Activated T-cell treated with anti-CD3 and anti-CD28 coated beads for 24 hours (primary cell): ENCODE measurements at places on chromosomes 12 and 14.
A peak's percentile ranks its signal among the peaks of the same experiment; 100 is the strongest.

DNA sequence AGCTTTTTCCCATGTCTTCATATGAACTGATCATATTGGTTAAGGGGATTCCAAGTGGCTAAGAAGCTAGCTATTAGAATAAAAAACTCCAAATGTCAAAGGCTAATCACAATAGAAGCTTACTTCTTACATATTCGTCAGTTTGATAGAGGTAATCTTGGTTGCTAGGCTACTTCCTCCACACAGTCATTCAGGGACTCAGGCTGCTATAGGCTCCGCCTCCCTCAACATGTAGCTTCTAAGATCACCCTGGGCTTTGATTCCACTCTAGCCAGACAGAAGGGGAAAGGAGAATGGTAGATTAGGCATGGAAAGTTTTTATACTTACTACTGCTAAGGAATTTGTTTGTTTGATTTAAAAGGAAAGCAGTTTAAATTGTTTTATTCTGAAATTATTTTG, 207.9 kb downstream of the EFCAB11 start:
- no peak for DNase-seq

GRCh38 chr14:77498120-77498979, at the start of gene ISM2:
Gene ISM2 (minus strand): TSS chr14:77498816. CDS start chr14:77498793, 23 bp downstream.
- peak; percentile 28 for DNase-seq

- no peak for DNase-seq
Observed at GRCh38 chr12:90299666-90300065, 591.0 kb upstream of the ATP2B1 start.

GRCh38 chr12:46950094-46950493, 124.3 kb upstream of the SLC38A4 start:
- no peak for DNase-seq

DNA sequence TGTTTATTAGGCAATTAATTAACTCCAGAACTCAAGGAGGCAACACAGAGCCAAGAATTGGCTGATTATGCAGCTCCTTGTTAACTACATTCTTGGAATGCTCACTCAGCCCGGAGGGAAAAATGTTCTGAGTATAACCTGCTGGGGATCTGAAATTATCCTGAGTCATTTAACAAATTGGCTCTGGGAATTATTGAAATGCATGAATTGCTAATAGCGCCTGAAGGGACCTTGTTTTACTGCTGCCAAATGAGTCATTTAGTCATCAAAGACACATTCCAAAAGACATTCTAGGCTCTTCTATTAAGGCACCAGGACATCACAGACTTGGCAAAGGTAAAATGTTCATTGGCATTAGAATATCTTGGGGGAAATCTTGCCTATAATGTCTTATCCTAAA, 13.0 kb downstream of the TMEM52B start:
- DNase-seq: no peak

DNA sequence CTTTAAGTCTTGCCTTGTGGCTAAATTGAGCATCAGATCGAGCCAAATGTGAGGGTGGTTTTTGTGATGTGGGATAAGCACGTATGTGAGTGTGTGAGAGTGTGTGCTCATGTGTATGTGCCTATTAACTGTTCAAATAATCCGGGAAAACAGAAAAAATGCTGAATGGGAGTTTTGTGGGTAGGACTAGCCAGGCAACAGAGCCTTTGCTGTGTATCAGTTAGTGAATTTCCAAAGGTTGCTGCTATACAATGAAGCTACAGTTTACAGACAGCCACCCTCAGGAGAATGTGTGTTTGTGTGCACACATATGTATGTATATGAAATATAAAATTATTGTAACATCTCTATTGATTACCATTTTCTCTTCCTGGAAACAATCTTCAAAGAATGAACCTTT, 154.0 kb downstream of the SOX5 start:
- DNase-seq: no peak

DNA sequence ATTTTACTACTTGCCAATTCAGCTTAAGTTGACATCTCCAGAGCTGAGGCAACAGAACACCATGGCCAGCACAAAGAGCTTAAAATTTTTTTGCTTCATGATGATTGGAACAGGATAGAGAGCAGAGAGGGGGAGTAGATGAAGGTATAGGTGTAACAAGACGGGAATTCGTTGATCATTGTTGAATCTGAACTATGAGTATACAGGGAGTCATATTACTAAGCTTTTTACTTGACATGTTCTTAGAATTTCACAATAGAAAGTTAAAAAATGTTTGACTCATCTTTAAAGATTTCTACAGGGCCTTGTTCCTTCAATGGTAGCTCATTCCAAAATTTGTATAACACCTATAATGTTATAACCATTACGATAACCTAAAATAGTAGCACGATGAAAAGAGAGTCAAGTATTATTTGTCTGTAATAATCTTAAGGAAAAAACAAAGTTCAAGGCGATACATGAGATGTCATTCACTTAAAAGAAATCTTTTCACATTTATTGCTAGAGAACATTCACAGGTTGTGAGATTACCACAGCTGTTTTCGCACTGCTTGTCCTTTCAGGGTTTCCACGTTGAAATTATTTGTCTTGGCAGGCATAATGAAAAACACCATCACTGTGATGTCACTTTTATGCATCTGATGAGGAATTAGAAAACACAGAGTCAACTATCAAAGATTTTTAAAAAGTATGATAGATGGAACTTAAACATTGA, 33.9 kb downstream of the SPX start:
- DNase-seq: no peak

DNA sequence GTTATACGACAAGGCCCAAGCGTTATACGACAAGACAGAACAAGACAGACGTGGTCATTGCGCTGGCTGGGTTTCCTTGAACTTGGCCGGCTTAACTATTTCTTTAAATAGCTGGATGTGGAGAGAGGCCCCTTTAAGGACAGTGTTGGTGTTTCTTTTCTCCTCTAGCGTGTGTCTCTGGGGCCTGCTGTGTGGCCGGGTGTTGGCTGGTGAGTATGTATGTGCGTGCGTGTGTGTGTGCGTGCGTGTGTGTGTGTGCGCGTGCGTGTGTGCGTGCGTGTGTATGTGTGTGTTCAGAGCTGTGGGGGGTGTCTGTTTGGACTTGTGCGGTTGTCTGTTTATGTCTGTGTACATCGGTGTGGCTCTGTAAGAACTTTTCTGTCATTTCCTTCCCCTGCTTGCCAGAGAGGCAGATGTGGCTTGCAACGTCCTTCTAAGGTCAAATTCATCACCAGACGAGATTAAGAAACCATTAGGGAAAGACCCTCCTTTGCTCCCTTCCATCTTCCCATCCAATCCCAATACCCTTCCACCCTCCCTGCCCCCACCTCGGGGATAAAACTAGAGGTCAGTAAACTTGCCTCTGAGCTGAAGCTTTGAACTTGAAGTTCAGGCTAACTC, 78.6 kb upstream of the TBX3 start:
- no peak for DNase-seq

- no peak for DNase-seq
Observed at GRCh38 chr14:46490238-46490685, 161.3 kb downstream of the RPL10L start.

DNA sequence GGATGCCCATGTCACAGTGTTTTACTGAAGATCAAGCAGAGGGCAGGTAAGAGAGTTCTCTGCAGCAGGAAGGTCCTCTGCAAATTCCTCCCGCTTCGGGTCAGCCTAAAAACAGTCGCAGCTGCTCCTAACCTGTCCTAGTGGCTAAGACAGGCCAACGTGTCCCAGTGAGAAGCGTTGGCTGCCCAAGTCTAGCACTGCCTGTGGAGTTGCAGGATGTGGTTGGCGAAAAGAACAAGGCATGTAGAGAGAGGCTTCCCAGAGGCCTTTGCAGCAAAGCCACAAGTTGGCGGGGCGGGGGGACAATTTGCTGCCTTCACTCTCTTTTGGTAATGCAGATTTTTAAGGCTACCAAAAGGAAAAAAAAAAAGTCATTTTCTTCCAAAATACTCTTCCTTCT, 340.1 kb downstream of the BCL11B start:
- DNase-seq: peak; percentile 45

DNA sequence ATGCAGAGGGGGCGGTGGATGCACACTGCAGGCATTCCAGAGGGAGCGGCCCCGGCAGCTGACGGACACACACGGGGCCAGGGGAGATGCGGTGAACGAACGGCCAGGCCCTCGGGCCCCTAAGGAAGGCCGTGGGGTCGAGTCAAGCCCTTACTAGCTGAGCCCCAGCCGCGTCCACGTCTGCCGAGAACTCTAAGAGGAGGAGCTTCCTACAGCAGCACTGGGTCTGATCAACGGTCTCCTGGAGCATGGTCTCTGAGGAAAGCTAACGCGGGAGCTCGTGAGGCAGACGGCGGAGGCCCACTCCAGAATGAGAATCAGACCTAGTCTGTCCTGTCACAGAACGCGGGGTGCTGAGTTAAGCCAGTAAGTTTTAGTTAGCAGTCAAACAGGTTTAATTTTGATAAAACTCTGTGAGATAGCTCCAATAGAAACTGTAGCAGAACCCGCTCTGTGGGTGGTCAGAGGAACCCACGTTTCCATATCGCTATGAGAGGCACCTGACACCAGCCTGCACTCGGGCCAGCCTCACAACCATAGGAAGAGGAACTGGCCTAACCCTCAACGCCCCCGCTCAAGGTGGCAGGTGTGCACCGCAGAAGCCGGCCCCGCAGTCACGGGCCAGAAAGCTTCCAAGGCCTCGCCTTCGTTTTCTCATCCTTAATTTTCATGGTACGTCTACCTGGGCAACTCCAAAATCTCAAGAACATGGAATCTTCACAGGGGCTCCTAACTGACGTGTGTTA, 55.5 kb downstream of the CDC42BPB start:
- DNase-seq: no peak
